Stimulated activated naive B cell treated with anti-CD40 and anti-IgM and Interleukin-4, amounts not matched to agents 10 μg/mL and 1 μg/mL and 100 μg/mL, for 72 hours (primary cell): ENCODE measurements at places on chromosomes 1 and 21.
A peak's percentile ranks its signal among the peaks of the same experiment; 100 is the strongest.

DNA sequence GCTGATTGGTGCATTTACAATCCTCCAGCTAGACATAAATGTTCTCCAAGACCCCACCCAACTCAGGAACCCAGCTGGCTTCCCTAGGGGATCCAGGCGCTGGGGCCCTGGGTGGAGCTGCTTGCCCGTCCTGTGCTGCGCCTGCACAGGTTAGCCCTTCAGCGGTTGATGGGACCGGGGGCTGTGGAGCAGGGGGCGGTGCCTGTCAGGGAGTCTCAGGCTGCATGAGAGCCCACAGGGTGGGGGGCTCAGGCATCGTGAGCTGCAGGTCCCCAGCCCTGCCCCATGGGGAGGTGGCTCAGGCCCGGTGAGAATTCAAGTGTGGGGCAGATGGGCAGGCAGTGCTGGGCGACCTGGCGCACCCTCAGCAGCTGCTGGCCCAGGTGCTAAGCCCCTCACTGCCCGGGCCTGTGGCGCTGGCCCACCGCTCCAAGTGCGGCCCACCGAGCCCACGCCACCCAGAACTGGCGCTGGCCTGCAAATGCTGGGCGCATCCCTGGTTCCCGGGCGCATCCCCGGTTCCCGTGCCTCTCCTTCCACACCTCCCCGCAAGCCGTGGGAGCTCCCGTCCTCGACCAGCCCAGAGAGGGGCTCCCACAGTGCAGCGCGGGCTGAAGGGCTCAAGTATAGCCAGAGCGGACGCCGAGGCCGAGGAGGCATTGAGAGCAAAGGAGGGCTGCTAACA is 23.1 kb upstream of the CLCA4 start:
- DNase-seq = no peak

DNA sequence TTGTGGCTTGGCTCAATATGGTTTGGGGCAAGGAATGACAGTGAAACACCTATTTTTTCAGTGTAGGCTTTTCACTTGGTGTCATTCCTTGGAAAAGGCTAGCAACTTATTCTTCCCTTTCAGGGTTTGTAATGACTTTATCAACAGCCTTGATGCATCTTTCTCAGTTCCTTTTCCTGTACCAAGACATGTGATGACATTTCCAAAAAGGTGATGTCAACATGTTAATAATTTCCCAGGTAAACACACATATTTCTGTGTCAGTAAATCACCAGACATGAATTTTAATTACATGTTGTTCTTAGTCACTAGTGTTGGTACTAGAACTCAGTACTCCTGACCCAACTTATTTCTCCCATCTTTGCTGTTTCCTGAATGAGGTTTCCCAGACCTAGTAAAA is 37.8 kb upstream of the RRP15 start:
- no peak for DNase-seq

- DNase-seq = no peak
These were observed 64.9 kb upstream of the ARTN start for GRCh38 chr1:43868741-43869067.

DNA sequence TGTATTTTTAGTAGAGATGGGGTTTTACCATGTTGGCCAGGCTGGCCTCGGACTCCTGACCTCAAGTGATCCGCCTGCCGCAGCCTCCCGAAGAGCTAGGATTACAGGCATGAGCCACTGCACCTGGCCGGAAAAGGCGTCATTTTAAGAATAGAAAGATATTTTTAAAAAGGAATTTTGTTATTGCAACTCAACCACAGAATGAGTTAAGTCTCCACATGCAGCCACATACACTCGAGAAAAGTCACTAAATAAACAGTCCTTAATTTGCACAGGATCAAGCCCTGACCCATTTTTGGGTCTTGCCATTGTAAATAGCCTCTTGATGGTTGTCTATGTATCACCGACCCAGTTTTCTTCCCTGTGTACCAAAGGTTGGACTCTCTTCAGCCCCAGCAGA is 85.5 kb downstream of the FBXO2 start:
- DNase-seq = no peak

DNA sequence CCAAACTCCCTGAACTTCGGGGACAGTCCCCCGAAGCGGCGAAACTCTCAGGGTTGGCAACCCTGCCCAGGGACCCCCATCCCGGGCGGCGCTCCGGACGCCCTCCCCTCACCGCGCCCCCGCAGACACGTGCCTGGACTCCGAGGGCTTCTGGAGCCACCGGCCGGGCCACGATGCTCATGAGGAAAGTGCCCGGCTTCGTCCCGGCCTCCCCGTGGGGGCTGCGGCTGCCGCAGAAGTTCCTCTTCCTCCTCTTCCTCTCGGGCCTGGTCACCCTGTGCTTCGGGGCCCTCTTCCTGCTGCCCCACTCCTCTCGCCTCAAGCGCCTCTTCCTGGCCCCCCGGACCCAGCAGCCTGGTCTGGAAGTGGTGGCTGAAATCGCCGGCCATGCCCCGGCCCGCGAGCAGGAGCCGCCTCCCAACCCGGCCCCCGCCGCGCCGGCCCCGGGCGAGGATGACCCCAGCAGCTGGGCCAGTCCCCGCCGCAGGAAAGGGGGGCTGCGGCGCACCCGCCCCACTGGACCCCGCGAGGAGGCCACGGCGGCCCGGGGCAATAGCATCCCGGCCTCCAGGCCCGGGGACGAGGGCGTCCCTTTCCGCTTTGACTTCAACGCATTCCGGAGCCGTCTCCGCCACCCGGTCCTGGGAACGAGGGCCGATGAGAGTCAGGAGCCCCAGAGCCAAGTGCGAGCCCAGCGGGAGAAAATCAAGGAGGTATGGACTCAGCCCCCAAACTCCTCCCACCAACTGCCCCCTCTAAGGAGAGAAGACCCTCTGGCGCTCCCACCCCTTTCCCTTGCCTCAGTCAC is 1.2 kb downstream of the MAN1C1 start:
- DNase-seq = no peak

- DNase-seq = no peak
These were observed 23.7 kb upstream of the DAB1 start for GRCh38 chr1:57447551-57447950.

DNA sequence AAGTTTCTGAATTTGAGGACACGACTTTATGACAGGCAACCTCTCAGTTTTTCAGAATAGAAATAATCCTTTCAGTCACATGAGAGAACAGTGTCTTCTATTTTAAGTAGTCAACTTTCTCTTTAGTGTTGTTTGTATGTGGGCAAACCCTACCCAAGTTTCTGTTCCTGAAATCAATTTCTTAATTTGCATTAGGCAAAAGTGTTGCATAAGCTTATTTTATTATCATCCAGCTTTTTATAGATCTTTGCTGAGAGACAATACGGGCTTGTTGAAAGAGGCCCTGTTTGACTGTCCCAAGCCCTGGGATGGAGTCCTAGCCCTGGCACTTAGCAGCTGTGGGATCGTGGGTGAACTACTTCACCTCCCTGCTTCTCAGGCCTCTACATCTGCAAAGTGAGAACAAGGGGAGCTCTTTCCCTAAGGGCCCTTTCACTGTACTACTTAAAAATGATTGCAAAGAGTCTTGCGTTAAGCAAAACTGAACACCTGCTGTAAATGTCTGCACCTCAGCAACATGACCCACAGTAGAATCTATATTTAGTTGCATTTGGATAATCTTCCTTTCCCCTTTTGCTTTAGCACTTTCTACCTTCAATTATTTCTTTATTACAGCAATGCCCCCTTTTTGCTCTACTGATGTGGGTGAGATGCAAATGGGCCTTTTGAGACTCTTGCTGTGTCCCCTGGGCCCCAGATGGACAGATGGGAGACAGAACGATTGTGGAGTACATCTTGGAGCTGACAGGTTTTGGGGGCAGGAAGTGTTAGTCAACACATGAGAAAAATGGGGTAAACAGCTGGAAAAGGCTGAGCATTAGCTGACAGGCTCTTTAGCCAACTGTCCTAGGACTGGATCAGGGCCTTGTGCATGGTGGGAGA is 41.0 kb upstream of the SCAF4 start:
- peak; percentile 18 for DNase-seq

- no peak for DNase-seq
These were observed 197.7 kb downstream of the SMYD3 start for GRCh38 chr1:246309247-246309884.

GRCh38 chr21:45994086-45994661 is 12.6 kb downstream of the COL6A1 start:
- no peak for DNase-seq

DNA sequence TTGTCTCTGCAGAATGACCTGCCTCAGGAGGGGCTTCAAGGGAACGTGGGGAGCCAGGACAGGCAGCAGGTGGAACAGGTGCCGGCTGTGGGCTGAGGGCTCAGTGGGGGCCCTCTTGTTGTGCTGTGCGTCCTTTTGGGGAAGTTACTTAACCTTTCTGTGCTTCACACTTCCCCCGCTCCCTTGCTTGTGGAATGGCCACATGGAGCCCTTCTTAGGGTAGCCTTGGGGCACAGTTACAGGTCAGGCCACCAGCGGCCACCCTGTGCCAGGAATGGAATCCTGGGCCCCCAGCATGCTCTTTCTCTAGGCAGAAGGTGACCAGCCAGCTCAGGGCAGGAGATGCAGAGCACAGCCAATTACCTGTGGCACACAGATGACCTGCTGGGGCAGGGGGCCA is 2.6 kb downstream of the IKBKE start:
- no peak for DNase-seq

GRCh38 chr21:44628707-44629391 is 2.0 kb downstream of the KRTAP10-9 start:
- DNase-seq = no peak

- no peak for DNase-seq
These were observed 48.5 kb downstream of the GNG4 start for GRCh38 chr1:235601104-235601503.

DNA sequence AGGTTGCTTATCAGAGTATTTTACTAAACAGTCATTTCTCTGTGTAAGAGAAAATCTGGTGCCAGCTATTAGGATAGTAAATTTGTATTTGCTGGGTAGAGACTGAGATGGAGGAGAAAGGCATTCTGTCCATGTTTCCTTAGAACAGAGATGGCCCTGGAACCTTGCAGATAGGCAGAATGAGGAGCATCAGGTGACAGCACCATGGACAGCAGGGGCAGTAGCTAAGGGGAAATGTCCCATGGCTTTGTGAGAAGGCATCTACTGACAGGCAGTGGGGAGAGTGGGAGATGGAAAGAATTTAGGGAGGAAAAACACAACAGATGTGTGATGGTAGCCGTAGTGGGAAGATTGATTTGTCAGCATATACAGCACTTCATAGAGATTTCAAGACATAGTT is 105.0 kb downstream of the PRRX1 start:
- DNase-seq = no peak

DNA sequence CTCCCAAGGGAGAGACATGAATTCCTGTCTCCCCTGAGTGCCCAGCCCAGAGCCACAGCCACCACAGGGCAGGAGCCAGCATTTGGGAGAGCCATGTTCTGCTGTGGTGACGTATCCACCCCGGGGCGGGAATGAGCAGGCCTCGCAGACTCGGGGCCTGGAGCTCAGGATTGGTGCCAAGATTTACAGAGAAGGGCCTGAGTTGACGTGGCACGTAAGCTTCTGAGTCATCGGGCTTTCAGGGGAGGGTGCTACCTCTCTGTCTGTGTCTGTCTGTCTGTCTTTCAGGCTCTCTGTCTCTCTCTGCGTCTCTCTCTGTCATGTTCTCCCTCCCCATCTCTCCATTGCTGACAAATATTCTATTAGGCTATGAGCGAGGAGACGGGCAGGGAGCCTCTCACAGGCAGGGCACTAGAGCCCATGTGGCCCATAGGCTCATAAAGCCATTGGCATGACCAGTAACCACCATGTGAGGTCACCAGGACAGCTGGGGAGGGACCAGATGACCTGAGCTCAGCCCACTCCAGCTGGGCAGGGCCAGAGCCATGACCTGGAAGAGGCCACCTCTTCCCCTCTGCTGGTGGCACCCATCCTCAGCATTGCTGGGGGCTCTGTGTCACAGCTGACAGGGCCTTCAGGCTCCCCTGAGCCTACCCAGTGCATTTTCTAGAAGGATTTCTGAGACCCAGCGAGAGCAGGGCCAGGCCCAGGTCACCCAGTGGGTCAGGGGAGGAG is 300.0 kb upstream of the VAMP3 start:
- no peak for DNase-seq

- no peak for DNase-seq
These were observed 20.4 kb downstream of the KCNN3 start for GRCh38 chr1:154849645-154850131.

DNA sequence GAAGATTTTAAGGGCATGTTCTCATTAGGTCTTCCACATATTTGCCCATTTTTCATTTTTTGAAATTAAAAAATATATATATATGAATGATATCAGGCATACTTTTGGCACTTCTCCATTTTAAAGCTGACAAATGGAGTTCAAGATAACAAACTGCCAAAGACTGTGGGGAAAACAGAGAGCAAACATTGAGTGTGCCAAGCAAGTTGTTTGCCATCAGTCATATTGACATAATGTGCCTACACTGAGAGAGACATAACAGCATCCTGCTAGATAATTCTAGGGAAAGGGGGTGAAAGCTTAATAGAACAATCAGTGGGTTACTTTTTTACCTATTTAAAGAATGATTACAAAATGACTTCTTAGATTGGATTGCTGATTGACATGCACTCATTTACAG is 529.4 kb upstream of the CXADR start:
- DNase-seq = no peak

DNA sequence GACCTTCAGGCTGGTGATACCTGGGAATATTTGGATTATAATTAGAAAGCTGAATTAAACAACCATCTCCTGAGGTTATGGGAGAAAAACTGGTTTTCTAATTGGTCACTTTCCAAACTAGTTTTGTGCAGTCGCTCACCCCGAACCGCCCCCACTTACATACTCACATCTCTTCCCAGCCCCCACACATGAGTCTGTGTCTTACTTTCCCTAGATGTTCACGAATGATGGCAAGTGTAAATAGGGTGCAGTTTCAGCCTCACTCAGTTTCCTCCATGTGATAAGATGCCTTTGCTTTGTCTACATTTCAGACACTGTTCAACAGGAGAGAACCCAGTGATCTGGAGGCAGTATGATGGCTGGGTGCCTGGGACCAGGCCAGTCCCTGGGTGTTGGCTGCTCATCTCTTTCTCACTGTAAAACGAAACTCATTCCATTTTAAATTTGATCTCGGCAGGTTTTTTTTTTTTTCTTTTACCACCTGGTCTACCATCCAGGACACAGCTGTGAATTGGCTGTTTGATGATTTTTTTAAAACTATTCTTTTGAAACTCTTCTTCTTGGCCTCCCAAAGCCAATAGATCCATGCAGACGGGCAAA is 164.3 kb upstream of the RAB4A start:
- DNase-seq = no peak

GRCh38 chr1:246117066-246117791 is 389.9 kb downstream of the SMYD3 start:
- DNase-seq = peak; percentile 11

- DNase-seq = peak; percentile 85
These were observed 11.5 kb downstream of the ADAMTSL4 start for GRCh38 chr1:150560576-150561253.

- no peak for DNase-seq
These were observed 328.9 kb downstream of the NUF2 start for GRCh38 chr1:163650624-163651023.

GRCh38 chr1:61424382-61424781 is 300.6 kb downstream of the TM2D1 start:
- DNase-seq = no peak
